ENCODE measurements at places on chromosomes 5 and 9. TPM values are rescaled to one million over a fixed set of nuclear protein-coding genes. Genes with fewer than 3 reads are reported as not detected.

TMEM252 gene
- total RNA-seq: not detected

TARS1 gene
- 59.9 TPM for total RNA-seq

TMEM267 gene
- 12.8 TPM for total RNA-seq

COL15A1 gene
- total RNA-seq: 0.19 TPM

PCDHB11 gene
- not detected for total RNA-seq

CYSTM1 gene
- total RNA-seq: 4.2 TPM

THBS4 gene
- total RNA-seq: 0.61 TPM

PHF24 gene
- total RNA-seq: not detected

PDE8B gene
- total RNA-seq: 0.23 TPM

HINT2 gene
- total RNA-seq: 27.5 TPM

IFNA21 gene
- total RNA-seq: not detected

TLR4 gene
- total RNA-seq: 2.2 TPM

PCDHB16 gene
- not detected for total RNA-seq
